Muscle of arm (tissue), 14 donors: ENCODE measurements at places on chromosomes 5 and 9.

- no peak for DNase-seq
Observed at GRCh38 chr5:159310511-159310910, 19.8 kb downstream of the IL12B start.

- DNase-seq: no peak
Observed at GRCh38 chr5:58530942-58531490, 39.8 kb downstream of the GAPT start.

DNA sequence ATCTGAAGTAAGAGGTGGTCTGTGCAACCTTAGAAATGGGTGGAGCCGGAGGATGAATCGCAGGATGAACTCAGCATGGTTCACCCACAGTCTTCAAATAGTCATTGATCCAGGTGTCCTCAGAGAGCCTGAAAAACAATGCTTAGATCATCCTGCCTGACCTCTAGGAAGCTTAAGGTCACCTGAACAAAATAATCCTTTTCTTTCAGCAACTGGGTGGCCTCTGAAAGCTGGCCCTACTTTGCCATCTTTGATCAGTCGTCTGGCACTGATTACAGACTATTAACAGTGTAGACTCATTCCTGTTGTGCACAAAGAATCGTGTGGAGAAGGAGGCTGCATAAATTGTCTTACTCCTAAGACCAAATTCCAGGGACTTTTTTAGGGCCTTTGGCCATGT is 50.7 kb downstream of the PIP5K1B start:
- DNase-seq: no peak

DNA sequence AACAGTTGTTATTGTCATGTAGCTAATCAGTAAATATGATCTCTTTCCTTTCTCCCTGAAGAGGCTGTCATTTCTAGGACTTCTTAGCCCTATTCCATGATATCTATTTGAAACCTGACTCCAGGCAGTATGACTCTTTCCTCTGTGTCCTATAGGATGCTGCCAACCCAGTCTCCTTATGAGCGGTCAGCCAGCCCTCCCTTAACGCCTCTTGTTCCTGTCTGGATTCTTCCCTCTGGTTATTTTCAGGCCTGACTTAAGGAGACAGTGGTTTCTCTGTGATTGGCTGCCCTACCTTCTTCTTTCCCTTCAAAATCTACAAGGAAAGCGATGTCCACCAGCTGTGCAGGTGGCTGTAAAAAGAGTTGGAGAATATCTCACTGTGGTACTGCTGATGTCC is 19.4 kb upstream of the C5orf63 start:
- DNase-seq: no peak

DNA sequence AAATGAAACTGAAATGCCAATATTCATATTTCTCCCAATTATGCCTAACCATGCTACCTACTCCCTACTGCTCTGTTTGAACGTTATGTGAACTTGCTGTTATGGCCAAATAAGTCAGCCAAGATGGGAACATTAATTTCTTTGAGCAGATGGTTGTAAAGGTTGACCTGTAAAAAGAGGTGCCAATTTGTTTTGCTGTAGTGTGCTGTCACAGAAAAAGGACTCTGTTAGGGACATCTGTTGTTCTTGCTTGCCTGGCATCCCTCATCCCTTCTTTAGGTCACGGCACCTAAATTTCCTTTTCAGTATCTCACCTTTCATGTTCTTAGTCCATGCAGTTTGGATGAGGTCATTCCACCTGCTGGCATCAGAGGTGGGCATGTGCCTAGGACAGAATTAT is 35.4 kb downstream of the GDNF start:
- no peak for DNase-seq

- DNase-seq: no peak
Observed at GRCh38 chr9:6680797-6681146, 35.2 kb upstream of the GLDC start.

DNA sequence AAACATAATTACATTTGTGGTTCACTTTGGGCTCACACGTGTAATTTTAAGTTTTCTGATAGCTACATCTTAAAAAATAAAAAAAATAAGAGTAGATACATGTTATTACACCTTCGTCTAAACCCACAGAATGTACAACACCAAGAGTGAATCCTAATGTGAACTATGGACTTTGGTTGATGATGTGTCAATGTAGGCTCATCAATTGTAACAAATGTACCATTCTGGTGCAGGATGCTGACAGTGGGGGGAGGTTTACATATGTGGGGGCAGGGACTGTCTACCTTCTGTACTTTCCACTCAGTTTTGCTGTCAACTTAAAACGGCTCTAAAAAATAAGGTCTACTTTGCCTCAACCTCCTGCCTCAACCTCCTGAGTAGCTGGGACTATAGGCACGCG is 2.5 kb upstream of the RECK start:
- DNase-seq: no peak

DNA sequence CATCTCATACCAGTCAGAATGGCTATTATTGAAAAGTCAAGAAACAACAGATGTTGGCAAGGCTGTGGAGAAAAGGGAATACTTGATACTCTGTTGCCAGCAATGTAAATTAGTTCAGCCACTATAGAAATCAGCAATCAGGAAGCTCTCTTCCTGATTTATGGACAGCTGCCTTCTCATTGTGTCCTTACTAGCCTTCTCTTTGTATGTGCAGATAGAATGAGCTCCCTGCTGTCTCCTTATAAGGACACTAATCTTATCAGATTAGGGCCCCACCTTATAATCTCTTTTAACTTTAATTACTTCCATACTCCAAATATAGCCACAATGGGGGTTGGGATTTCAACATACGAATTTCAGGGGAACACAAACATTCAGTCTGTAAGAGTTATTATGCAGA is 38.0 kb downstream of the KCNV2 start:
- no peak for DNase-seq

- DNase-seq: no peak
Observed at GRCh38 chr5:39761199-39761950, 336.6 kb upstream of the DAB2 start.

DNA sequence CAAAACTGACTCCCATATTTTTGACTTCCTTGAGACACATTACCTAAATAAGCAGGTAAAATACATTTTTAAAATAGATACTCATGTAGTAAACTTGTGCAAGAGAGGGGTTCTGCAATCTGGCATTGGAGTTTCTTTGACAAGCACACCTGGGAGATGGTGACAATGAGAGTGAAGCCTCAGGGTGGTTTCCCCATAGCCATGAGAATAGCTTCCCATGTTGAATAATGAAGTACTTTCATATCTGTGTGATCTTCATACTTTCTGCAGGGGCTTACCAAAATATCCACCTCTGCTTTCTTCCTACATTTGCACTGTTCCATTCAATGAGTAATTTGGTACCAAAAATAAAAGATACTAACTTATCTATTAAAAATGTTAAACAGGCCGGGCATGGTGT is 44.7 kb upstream of the VCAN start:
- DNase-seq: no peak

DNA sequence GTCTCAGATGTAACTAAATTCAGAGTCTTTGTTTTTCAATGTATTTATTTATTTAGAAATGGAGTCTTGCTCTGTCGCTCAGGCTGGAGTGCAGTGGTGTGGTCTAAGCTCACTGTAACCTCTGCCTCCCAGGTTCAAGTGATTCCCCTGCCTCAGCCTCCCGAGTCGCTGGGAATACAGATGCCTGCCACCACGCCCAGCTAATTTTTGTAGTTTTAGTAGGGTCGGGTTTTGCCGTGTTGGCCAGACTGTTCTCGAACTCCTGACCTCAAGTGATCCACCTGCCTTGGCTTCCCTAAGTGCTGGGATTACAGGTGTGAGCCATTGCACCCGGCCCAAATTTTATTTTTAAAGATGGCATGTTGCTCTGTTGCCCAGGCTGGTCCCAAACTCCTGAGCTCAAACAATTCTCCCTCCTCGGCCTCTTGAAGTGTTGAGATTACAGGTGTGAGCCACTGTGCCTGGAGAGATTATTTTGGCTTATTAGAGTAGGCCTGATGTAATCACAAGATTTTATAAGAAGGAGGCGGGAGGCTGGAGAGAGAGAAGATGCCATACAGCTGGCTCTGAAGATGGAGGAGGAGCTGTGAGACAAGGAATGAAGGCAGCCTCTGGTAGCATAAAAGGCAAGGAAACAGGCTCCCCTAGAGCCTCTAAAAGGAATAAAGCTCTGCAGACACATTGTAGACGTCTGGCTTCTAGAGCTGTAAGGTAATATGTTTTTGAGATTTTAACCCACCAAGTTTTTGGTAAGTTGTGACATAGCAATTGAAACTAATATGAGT is 12.9 kb upstream of the KLF9 start:
- no peak for DNase-seq

GRCh38 chr9:2013743-2014475 is 1.2 kb upstream of the SMARCA2 start:
- peak; percentile 35 for DNase-seq

GRCh38 chr5:369151-369868 is 47.8 kb downstream of the AHRR start:
- no peak for DNase-seq
